ENCODE measurements at places on chromosomes 5 and 9.

DNA sequence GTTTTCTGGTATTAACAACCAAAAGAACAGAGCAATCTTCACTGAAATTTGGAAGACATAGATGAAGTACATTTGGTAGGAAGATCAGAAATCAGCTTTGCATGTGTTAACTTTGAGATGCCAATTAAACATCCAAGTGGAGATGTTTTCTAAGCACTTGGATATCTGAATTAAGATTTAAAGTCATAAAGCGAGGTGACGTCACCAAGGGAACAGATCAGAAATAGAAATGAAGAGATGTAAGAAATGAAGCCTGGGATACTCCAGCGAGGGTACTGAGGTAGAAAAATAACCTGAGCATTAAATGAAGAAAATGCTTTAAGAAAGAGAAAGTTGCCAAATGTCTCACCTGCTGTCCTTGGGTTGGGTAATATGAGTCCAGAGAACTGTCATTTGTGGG lies 1223.3 kb downstream of the MAT2B start:
- DNase-seq, result no peak

DNA sequence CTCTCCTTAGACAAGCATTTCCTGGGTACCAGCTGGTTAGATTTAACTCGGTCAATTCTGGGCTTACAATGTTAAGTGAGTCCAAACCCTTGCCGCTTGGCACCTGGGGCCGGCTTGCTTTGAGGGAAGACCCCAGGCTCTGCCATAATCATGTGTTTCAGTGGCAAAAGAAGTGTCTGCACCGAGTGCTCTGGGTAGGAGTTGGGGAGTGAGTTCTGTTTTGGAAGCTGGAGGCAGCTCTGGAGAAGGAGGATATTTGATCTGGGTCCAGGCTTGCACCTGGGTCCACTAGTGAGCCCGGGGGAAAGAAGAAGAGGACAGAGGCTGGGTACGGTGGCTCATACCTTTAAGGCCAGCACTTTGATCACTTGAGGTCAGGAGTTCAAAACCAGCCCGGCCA lies 8.4 kb upstream of the OLFM1 start:
- DNase-seq, result no peak

DNA sequence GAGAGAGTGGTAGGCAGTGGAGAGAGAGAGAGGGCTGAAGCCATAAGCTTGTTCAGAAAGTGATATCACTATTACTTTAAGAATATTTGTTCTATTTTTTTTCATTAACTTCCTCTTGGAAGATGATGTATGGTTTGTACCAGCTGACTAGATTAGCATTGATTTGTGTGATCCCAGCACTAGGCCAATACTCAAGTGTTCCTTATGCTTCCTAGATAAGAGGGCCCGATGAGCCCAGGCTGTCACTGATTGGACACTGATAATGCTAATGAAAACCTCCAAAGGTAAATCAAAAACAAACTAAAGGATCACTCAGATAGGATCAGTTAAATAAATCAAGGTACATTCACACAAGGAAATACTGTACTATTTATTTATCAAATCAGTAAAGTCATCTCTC lies 52.7 kb upstream of the OTULINL start:
- no peak for DNase-seq

- DNase-seq, result no peak
These were observed 627.2 kb downstream of the PSAT1 start for GRCh38 chr9:78923966-78924659.

GRCh38 chr5:55672477-55672911 lies 39.6 kb downstream of the SLC38A9 start:
- DNase-seq, result no peak

Measured in hindlimb muscle (tissue), 1 donor.